ENCODE measurements at places on chromosomes 16 and 17. TPM values are rescaled to one million over a fixed set of nuclear protein-coding genes. Genes with fewer than 3 reads are reported as not detected.
A peak's percentile ranks its signal among the peaks of the same experiment; 100 is the strongest.

DNA sequence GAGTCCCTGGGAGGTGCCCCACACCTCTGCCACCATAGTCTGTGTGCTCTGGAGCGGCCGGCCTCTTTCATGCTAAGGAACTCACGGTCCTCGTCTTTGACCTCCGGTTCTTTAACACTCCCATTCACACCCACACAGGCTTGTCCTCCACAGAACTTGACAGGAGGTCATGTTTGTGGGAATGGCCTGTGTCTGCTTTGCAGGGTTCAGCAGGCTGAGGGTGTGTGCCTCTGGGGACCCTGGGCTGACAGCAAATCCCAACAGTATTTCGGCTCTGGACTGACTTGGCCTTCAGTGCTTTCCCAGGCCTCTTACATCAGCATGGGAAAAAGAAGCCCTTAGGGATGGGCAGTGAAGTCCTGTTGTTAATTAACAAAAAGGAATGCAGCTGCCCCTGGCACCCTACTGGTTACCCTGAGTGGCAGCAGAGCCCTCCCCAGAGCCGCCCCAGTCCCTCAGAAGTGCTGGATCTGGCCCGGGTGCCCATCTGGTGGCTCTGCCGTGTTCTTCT lies 35.4 kb upstream of the ADORA2B start:
- DNase-seq = peak; percentile 33

DNA sequence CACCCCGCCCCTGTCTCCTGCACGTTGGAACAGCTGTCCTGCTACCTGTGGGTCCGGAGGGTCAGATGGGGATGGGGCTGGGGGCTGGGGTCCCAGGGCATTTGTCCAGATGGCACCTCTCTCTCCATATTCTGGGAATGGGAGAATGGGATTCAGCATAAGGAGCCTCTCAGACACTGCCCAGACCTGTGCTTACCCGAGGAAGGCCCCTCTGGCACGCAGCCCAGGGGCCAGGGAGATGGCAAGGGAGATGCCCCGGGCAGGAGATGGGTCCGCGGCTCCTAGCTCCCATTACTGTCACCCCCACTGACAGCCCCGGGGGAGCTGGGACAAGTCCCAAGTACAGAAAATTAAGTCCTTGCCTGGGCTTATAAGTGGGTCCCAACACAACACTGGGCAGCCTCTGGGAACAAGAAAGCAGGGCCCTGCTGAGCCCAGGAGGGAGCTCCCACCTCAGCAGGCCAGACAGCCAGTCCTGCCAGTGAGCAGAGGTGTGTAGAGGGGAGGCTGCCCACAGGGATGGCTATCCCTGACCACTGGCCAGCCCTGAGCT lies 1.8 kb downstream of the VASN start:
- peak; percentile 67 for DNase-seq

GRCh38 chr17:69098625-69099024 lies 37.9 kb upstream of the ABCA9 start:
- no peak for DNase-seq

DNA sequence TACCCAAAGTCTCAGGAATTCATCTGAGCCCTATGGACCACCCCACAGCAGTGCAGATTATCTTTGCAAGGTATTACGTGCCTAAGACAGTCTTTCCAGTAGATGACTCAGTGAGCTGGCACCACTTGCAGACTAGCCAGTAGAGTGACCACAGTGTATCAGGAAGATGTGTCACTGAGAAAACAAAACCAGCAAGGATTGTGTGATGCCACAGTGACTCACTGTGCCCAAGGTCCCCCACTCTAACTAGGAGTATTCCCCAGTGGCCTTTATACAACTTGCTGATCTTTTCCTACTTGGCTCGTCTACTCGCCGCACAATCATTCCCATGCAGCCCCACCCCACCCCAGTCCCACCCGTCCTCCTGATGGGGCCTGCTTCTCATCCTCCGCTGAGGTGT lies 26.8 kb upstream of the PRKCA start:
- DNase-seq = peak; percentile 98

GRCh38 chr16:55203570-55203969 lies 120.4 kb upstream of the IRX6 start:
- DNase-seq = no peak

GRCh38 chr16:15498427-15499175 lies 64.2 kb downstream of the BMERB1 start:
- DNase-seq = peak; percentile 73

MSLN gene
- not detected for polyA plus RNA-seq

Measured in GM23248 (cell line).